GDM1 (cell line): ENCODE measurements at places on chromosomes 5 and 9.

DNA sequence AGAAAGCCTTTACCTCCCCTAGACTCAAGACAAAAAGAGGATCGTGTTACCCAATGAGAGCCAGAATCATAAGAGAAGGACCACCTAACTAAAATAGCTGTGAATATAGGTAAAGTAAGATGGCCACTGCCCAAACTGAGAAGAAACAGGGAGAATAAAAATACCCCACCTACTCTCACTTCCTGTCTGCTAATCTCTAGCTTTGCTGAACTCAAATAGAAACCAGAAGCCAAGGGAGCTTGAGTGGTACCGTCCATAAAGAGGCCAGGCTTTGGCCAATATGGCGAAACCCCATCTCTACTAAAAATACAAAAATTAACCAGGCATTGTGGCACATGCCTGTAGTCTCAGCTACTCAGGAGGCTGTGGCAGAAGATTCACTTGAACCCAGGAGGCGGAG is 123.0 kb upstream of the FST start:
- no peak for DNase-seq

DNA sequence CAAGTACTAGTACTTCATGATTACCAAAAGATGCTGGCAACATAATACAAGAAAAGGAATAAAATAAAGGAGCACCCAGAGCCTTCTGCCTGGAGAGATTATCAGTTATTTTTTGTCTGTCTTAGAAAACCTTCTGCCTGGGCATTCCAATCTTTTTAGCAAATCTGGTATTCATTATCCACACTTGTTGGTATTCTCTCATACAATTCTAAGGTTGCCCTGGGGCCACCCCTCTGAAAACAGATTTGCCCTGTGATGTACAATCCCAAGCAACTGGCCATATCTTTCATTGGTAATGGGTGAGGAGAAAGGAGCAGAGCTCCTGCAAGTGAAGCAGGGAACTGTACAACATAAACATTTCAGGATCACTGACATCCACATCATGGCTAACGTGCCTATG is 47.8 kb downstream of the WDR41 start:
- DNase-seq: no peak

GRCh38 chr9:135359764-135360163 is 119.8 kb upstream of the PPP1R26 start:
- DNase-seq: no peak

DNA sequence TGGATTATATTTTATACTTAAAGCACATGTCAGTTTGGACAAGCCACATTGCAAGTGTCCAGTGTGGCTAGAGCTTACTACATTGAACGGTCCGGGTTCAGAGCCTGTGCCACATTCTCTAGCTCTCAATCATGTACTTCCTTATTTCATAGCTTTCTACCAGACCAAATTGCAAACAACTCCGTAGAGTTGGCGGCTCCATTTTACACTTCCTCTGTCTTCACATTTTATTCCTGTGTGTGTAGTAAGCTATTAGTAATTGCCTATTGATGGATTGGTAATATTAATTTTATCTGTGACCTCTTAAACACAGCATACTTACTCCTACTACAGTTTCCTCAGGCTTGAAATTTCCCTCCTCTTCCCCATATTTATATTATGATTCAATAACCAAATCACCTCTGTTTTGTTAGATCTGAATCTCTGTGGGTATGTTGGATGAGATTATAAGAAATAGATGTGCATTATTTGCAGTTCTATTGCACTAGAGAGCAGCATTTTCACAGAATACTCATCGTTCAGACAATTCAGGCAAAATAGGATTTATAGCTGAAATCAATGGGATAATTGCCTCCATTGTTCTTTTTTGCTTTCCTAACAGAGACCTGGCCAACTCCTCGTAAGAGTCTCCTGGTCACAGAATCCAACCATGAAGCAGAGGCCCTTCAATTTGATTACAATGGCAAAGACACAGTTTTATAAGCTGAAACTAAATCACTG is 29.0 kb upstream of the C9orf72 start:
- no peak for DNase-seq

DNA sequence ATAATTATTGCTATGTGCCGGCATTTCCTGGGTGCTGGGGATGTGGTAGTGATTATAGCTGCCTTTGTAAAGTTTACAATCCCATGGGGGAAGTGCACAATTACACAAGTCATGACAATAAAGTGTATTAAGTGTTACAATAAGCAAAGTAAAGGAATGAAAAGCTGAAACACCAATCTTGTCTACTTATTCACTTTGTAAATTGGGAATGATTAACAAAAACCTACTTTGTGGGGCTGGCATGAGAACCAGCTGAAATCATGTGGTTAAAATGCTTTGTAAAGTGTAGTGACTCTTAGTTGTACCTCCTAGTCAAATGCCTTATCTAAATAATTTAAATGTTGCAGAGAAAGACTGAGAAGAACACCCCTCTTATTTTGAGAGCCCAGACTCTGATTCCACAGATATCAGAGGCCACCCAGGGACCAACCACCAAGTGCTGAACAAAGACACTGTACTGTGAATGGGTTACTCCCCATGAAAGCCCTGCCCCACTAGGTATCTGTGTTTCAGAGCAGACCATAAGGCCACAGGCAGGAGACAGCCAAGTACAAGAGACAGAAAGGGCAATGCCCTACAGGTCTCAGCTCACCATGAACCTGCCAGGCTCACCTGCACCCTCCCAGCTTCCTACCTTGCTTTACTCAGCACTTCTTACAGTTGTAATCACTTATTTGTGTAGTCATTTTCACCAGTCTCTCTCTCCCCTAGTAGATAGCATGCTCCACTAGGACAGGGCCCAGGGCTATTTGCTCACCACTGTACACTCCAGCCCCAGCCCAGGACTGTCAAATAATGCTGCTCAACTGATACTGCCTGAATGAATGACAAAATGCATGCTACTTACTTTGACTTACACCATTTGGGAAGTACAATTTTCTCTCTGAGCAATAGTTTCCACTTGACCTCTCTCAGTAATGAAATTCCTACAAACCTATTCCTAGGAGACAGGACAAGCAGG is 101.6 kb upstream of the APC start:
- no peak for DNase-seq

- DNase-seq: peak; percentile 14
Measured at GRCh38 chr5:154756868-154757813, 2.0 kb downstream of the LARP1 start.

GRCh38 chr5:38678076-38678475 is 121.6 kb upstream of the LIFR start:
- DNase-seq: no peak

DNA sequence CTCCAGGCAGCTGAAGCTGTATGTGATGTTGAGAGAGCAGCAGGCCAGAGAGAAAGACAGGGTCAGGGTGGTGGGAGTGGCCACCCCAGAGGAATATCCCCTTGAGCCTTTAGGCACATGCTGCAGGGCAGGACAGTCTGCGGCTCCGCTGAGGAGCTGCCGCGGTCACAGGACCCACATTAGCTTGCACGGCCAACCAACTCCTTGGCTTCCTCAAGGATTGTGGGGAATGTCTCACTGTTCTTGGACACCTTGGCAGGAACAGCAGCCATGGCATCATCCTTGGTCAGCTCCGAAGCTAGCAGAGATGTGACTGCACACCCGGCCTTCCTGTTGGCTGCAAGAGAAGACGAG is 27.8 kb downstream of the PCDHGC5 start:
- no peak for DNase-seq

DNA sequence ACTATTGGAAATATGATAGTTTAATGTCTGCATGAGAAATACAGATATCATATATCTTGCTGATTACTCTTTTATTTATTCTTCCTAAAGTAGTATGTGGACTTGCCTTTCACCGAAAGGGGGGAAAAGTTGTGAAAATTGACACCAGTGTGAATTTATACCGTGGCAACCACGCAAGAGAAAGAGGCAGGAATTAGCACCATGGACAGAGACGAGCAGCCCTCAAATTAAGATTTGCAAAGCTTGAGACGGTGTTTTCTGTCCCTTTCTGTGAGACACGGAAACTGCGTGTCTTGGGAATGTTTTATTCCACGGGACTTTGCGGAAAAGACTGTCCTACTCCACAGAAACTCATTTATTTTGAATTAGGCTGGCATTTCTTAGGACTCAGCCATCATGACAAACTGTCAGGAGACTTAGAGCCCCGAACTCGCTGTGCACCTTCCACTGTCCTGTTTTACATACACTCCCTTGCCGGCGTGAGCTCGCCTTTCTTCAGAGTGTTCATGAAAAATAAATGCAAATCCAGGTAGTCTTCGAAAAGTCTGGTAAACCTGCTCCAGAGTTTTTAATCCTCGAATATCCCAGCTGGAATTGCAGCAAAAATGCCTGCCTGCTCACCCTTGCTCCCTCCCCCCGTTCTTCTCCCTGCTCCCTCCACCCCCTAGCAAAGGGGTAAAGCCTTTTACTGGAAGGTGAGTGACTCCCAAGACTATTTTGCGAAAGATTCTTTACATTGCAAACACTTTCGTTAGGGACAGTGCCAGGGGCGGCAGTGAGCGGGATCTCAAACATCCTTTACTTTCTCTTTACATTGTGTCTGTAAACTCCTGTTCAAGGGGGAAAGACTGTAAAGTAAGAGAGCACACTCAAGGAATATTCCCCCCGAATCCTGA is 3.8 kb upstream of the ELAVL2 start:
- DNase-seq: no peak

- DNase-seq: no peak
Measured at GRCh38 chr5:15598294-15598902, 98.4 kb downstream of the FBXL7 start.

- DNase-seq: no peak
Measured at GRCh38 chr9:124496075-124496449, 11.1 kb downstream of the NR5A1 start.

GRCh38 chr5:135170500-135170899 is 136.5 kb upstream of the PITX1 start:
- no peak for DNase-seq

DNA sequence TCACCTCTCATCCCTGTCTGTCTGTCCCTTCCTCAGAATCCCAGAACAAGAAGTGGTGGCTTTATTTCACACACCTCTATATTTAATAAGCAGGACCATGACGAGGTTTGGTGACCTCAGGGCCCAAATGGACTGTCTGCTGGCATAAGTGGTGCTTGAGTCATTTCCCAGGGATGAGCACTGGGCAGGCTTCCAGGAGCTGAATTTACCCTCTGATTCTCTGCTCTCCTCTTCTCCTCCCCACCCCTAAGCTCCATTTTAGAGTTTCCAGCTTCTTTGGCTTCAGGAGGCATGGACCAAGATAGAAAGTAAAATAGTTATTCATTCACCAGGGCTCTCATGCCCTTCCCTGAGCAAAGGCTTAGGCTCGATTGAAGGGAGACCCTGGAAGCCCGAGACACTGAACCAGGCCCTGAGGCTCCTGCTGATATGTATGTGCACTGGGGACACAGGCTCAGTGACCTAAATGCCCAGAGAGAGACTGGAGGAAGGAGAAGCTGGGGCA is 69.1 kb downstream of the PPARGC1B start:
- no peak for DNase-seq

GRCh38 chr5:57665146-57665936 is 182.7 kb upstream of the ACTBL2 start:
- no peak for DNase-seq

- DNase-seq: no peak
Measured at GRCh38 chr5:11197726-11198125, 436.7 kb upstream of the DAP start.

DNA sequence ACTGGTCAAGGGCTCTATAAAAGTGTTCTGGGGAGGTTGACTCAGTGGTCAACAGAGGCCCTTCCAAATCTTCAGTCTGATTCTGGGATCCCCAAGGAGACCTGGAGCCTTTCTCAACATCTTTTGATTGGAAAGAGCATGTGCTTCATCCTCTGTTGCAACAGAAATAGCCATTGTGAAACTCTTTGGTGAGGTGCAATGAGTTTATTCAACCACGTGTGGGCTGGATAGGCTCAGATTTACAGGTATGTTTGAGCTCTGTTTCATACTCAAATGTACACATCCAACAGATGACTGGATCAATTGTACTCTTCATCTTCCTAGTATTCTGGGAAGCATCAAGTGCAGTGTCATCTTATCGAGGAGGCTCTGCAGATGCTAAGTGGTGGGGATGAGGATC is 60.5 kb downstream of the CTSL start:
- DNase-seq: no peak

DNA sequence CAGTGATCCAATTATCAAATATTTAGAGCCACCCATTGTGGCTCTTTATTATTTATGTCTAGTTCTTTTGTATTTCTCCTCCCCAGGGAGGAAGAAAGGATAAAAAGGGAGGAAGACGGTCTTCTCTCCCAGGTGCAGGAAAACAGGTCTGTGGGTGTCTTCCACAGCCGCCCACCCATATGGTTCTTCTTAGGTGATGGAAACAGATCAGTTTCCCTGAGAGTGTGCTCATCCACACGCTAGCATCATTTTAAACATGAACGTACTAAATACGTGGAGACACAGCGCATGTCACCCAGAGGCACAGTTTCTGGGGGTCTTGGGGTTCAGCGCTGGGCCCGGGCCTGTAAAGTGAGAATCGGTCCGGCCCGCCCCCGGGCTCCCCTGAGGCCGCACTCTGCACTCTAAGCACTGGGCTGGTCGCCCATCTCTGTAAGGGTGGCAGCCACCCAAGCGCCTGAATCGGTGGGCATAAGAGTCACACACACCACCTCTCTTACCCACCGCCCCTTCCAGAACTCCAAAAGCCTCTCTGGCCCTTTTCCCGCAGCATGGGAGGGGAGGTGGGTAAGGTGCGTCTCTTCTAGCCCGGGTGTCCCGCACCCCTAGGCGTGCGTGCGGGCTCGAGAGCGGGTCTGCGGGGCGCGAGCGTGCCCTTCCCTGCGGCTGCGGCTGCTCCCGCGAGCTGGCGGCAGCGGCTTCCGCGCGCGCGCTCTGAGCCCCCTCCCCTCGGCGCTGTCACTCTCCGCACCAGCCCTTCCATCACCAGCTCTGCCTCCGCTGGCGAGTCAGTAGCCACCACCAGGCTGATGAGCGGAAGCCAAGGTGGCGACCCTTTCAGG is 1.3 kb downstream of the PTCH1 start:
- no peak for DNase-seq

- no peak for DNase-seq
Measured at GRCh38 chr9:21559402-21560280, 77.5 kb upstream of the IFNE start.

GRCh38 chr5:142686210-142686734 is 382 bp upstream of the FGF1 start:
- no peak for DNase-seq

- DNase-seq: peak; percentile 44
Measured at GRCh38 chr9:121268851-121269641, 1.1 kb downstream of the GSN start.

GRCh38 chr9:849431-849830 is 7.9 kb downstream of the DMRT1 start:
- no peak for DNase-seq

- peak; percentile 19 for DNase-seq
Measured at GRCh38 chr5:95283761-95284571, 928 bp downstream of the MCTP1 start.

- peak; percentile 37 for DNase-seq
Measured at GRCh38 chr9:87336914-87337333, 160.7 kb upstream of the DAPK1 start.

- DNase-seq: no peak
Measured at GRCh38 chr9:86330186-86330585, 24.0 kb downstream of the TUT7 start.

DNA sequence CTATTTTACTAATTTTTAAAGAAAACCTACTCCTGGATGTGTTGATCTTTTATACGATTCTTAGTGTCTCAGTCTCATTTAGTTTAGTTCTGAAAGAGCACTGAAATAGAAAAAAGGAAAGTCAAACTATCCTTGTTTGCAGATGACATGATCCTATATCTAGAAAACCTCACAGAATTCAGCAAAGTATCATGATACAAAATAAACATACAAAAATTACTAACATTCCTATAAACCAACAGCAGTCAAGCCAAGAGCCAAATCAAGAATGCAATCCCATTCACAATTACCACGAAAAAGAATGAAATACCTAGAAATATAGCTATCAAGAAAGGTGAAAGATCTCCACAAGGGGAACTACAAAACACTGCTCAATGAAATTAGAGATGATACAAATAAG is 225.8 kb upstream of the CDH18 start:
- no peak for DNase-seq
